ENCODE measurements at places on chromosomes 2 and 18. TPM values are rescaled to one million over a fixed set of nuclear protein-coding genes. Genes with fewer than 3 reads are reported as not detected.

FOXD4L1 gene
- polyA plus RNA-seq: 0.13 TPM

CIB4 gene
- not detected for polyA plus RNA-seq

CRYBA2 gene
- not detected for polyA plus RNA-seq

ASXL3 gene
- polyA plus RNA-seq: not detected

KIF5C gene
- polyA plus RNA-seq: 4.7 TPM

GRCh38 chr2:130387804-130388203 is 31.9 kb downstream of the PTPN18 start:
- no peaks in the 10 kb centered on the region for H3K36me3 ChIP-seq
- H3K4me3 ChIP-seq: no peak overlapping the region
- H3K27ac ChIP-seq: no peak overlapping the region

GRCh38 chr2:184654945-184655344 is 56.6 kb downstream of the ZNF804A start:
- H3K27ac ChIP-seq: no peak overlapping the region
- no peaks in the 10 kb centered on the region for H3K4me1 ChIP-seq
- H3K27me3 ChIP-seq: no peaks in the 10 kb centered on the region
- no peaks in the 10 kb centered on the region for H3K36me3 ChIP-seq
- no peak overlapping the region for H3K4me3 ChIP-seq

- no peak overlapping the region for H3K4me3 ChIP-seq
- no peaks in the 10 kb centered on the region for H3K27me3 ChIP-seq
- H3K36me3 ChIP-seq: peaks cover 15% of the 10 kb centered on the region
- no peaks in the 10 kb centered on the region for H3K4me1 ChIP-seq
- no peak for DNase-seq
- no peak overlapping the region for H3K27ac ChIP-seq
Observed at GRCh38 chr2:97752342-97753334, 39.3 kb downstream of the ZAP70 start.

DNA sequence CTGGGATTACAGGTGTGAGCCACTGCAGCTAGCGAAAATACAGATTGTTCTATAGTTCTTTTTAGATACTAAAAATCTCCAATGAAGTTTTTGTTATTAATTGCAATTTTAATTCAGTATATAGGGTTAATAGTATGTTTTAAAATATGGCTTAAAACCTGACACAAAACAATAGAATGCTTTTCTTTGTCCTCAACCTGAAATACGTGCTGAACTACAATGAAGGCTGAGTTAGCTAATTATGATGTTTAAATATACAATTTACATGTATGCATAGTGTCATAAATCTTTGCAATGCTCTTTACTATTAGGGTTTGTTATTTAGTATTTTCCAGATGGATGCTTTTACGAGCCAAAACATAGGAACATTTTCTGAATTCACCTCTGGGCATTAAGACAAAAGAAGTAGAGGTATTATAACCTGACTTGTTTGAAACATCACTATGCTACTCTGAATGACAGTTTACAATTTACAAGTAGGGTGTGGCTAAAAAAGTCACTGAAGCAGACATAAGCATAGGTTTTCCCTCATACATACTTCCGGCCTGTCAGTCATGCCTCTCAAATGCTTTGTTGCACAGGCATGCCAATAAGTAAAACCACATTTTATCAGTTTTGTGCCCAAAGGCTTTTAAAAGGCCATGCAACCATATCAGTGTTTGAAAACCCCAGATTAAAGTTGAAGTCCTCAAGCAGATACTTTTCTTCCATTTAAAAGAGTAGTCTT is 168.3 kb downstream of the OTX1 start:
- H3K4me1 ChIP-seq: no peaks in the 10 kb centered on the region
- no peak for DNase-seq
- no peaks in the 10 kb centered on the region for H3K36me3 ChIP-seq
- H3K4me3 ChIP-seq: no peak overlapping the region

DNA sequence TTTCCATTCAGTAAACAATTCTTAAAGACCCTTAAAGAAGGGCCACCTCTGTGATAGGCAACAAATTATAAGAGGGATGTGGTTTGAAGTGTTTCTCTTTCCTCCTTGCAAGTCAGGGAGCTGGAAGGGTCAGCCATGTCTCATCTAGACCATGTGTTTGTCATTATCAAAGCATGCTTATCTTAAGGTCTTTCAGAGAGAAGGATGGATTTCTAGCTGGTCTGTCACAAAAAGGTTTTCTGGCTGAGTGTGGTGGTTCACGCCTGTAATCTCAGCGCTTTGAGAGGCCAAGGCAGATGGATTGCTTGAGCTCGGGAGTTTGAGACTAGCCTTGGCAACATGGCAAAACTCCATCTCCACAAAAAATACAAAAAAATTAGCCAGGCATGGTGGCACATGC is 59.2 kb upstream of the PEX13 start:
- H3K4me3 ChIP-seq: no peak overlapping the region
- H3K4me1 ChIP-seq: no peaks in the 10 kb centered on the region
- no peak for DNase-seq
- H3K27me3 ChIP-seq: no peaks in the 10 kb centered on the region
- 0 out of 2 replicates have a peak overlapping the region, but pooled peaks have one; percentile 4 for H3K27ac ChIP-seq

DNA sequence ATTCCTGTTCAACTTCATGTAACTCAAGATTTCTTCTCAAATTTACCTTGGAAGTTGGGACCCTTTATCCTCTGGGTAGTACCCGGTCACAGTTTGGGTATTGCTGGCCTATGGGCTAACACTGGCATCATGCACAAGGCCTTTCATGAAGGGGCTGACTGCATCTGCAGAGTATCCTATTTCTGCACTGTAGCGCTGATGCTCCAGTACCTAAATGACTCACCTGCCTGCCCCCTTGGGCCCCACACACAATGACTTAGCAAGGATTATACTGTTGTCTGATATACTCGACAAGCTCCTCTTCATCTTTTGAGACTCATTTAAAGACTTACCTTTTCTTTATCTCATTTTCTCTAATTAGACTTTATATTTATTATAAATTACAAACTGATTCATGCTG is 39.9 kb downstream of the DNAH6 start:
- H3K27ac ChIP-seq: no peak overlapping the region
- no peak overlapping the region for H3K4me3 ChIP-seq
- no peak for DNase-seq

DNA sequence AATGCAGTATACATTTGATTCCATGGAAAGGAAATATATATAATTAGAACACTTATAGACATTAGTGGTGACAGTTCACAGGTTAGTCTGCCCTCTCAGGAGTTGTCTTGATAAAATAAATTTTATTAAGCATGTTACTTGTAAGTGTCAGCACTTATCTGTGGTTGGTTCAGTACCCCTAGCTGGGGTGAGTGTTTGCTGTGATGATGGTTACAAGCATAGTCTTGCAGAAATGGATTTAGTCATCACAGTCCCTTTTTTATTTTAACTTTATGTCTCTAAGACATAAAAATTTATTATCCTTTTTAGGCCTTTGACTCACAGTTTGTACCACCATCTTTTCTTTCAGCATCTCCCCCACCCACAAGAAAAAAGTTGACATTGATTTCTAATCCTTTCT is 52.1 kb downstream of the NCK2 start:
- H3K4me1 ChIP-seq: peaks cover 28% of the 10 kb centered on the region
- no peak overlapping the region for H3K4me3 ChIP-seq
- no peaks in the 10 kb centered on the region for H3K36me3 ChIP-seq
- DNase-seq: no peak
- no peaks in the 10 kb centered on the region for H3K27me3 ChIP-seq

GRCh38 chr2:12624905-12625598 is 91.7 kb upstream of the TRIB2 start:
- no peak overlapping the region for H3K27ac ChIP-seq
- H3K27me3 ChIP-seq: no peaks in the 10 kb centered on the region
- no peak overlapping the region for H3K4me3 ChIP-seq
- no peak for DNase-seq

DNA sequence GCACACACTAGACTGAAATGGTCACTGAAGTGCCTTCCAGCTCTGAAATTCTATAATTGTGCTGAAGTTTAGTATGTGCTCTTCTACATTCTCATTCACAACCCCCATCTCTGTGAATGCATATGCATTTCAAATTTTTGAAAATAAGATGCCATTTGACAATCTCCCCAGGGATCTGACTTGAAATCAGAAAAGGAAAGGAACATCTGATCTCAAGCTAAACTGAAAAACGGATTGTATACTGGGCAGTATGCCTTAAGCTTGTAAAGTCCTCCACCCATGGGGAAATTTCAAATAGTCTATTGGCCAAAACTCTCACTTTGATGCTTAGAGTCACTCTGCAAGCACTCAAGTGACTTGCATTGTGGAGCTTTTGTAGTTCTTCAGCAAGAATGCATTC is 22.9 kb downstream of the FAP start:
- H3K4me3 ChIP-seq: no peak overlapping the region
- no peak overlapping the region for H3K27ac ChIP-seq
- no peak for DNase-seq

DNA sequence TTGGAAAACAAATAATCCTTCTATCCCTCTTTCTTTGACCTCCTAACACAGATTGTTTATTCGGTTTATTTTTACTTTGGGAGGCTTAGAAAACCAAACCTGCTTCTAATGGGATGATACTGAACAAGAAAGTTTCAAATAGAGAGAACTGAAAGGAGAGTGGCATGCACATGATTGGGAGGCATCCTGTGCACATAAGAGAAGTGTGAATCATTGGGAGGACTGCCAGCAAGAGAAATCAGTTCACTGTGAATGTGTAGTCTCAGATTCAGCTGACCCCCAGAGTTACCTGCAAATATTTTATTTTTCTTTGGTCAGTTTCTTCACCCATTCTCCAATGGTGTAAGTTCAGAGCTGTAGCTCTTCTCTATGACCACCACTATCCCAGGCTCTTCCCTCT is 1363.2 kb upstream of the ACVR2A start:
- no peaks in the 10 kb centered on the region for H3K27me3 ChIP-seq
- DNase-seq: no peak
- H3K4me3 ChIP-seq: no peak overlapping the region
- no peaks in the 10 kb centered on the region for H3K36me3 ChIP-seq

- H3K27me3 ChIP-seq: no peaks in the 10 kb centered on the region
- no peaks in the 10 kb centered on the region for H3K36me3 ChIP-seq
- no peak overlapping the region for H3K27ac ChIP-seq
- DNase-seq: peak; percentile 38
- no peak overlapping the region for H3K4me3 ChIP-seq
Observed at GRCh38 chr18:12928206-12928605, 19.6 kb upstream of the SEH1L start.

All from SK-N-SH (cell line).